Suppressor macrophage treated with lipopolysaccharide for 1 hour (primary cell): ENCODE measurements at places on chromosomes 12 and 14.

- DNase-seq: peak; percentile 64
Observed at GRCh38 chr14:72451054-72451972, 442.6 kb downstream of the DPF3 start.

- DNase-seq: no peak
Observed at GRCh38 chr14:64569138-64569631, 19.4 kb downstream of the PPP1R36 start.

DNA sequence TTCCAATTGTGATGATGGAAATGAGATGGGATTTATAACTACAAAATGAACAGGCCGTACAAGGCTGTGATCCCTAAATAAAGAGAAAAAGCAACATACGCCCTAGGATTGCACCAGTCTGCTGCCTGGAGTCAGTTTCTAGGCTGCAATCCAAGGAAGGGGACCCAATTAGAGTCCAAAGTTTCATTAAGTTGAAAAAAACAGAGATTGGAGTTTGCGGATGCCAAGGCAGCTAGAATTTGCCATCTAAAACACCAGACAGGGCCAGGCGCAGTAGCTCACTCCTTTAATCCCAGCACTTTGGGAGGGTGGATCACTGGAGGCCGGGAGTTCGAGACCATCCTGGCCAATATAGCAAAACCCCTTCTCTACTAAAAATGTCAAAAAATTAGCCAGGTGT, 661.0 kb downstream of the RPS29 start:
- DNase-seq: no peak

DNA sequence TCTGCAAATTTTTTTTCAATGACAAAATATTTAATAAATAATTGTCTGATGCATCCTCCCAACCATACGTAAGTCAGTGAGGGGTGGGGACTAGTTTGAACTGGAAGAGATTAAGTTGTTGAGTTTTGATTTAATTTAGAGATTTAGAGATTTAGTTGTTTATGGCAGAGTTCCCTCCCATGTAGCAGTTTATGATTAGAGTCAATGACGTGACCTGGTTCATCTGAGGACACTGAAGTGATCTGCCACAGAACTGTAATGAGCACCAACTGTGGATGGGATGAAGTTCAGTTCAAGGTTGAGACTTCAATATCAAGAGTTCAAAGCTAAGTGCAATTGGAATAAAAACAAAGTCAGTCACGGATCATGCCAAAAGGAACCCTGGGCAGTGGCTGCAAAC, 609.3 kb downstream of the NOVA1 start:
- DNase-seq: no peak

DNA sequence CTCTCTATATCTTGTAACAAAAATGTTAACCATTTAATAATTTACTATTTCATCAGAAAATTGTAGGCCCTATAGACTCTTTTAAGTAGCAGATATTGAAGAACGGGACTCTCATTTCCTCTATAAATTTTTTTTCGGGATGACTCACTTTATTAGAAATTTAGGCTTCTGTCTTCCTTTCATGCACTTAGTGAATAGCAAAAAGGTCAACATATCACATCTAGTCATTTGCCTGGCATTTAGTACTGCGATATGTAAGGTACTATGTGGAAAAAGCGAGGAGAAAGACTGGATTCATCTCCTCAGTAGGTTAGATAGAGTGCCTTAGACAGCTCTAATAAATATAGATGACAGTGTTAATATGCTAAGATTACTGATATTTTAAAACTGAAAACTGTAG, 166.3 kb upstream of the PTPRQ start:
- no peak for DNase-seq

DNA sequence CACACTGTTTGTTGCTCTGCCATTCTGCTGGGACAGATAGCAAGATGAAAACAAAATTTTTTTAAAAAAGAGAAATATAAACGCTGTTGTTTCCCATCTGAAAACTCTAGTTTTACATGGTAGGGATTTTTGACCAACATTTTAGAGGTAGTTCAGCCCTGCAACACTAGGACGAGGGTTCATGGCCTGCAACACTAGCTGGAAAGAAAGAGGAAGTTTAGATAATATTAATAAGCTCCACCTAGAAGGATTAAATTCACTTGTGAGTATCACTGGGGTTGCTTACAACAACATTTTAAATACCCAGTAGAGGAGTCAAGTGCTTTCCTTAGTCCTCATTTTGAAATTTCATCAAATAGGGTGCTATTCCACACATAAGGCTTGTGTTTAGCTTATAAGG, 68.2 kb downstream of the SRGAP1 start:
- DNase-seq: peak; percentile 17

DNA sequence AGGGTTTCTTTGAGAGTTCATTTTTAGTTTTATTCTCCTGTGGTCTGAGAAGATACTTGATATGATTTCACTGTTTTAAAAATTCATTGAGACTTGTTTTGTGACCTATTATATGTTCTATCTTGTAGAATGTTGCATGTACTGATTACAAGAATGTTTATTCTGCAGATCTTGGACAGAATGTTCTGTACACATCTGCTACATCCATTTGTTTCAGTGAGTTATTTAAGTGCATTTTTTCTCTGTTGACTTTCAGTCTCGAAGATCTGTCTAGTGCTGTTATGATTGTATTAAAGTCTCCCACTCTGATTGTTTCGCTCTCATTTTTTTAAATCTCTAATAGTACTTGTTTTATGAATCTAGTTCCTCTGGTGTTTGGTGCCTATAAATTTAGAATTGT, 1319.8 kb downstream of the TMEM121 start:
- no peak for DNase-seq

GRCh38 chr12:75183967-75184366, 25.7 kb downstream of the KCNC2 start:
- no peak for DNase-seq

DNA sequence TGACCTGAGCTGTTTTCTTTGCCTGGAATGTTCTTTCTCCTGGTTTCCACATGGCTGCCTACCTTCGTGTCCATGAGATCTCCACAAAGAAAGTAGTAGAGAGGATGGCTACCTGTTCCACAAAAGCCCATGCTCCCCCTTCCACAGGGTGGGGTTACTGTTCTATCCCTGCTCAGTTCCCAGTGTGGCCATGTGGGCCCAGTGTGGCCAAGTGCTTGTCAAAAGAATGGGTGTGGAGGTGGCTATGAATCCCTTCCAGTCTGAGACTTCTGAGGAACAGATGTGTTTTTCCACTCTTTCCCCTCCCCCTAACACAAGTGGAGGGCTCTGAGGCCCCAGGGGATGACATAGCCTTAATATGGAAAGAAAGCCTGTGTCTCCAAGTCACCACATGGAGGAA, 26.2 kb upstream of the HSP90B1 start:
- no peak for DNase-seq
